Left ventricle myocardium superior (tissue), 1 donor: ENCODE measurements at places on chromosomes 2 and 18. TPM values are rescaled to one million over a fixed set of nuclear protein-coding genes. Genes with fewer than 3 reads are reported as not detected.

The HSPD1 gene
- total RNA-seq: 152 TPM

The AMER3 gene
- total RNA-seq: not detected

The SH2D6 gene
- not detected for total RNA-seq

The CCL20 gene
- not detected for total RNA-seq

The CRYBA2 gene
- not detected for total RNA-seq

The CABYR gene
- not detected for total RNA-seq

The ALPI gene
- total RNA-seq: not detected

The LRRTM4 gene
- 0.69 TPM for total RNA-seq

The NFE2L2 gene
- total RNA-seq: 50.6 TPM

The TPRKB gene
- total RNA-seq: 36.4 TPM

The RAD51AP2 gene
- 0.10 TPM for total RNA-seq

The GPR75 gene
- 0.50 TPM for total RNA-seq

The HOXD4 gene
- 0.22 TPM for total RNA-seq

The CRYGD gene
- total RNA-seq: not detected

The CD302 gene
- 19.9 TPM for total RNA-seq

The POTEC gene
- not detected for total RNA-seq

The NLRC4 gene
- 0.82 TPM for total RNA-seq

The G6PC2 gene
- total RNA-seq: not detected

The FEV gene
- total RNA-seq: not detected

The KIF3C gene
- total RNA-seq: 3.1 TPM

The PARD6G gene
- total RNA-seq: 4.0 TPM

The ASB18 gene
- total RNA-seq: 3.8 TPM

The IMP4 gene
- total RNA-seq: 59.8 TPM

The ID2 gene
- 30.0 TPM for total RNA-seq

The UGT1A4 gene
- not detected for total RNA-seq

The METTL21A gene
- total RNA-seq: 21.9 TPM

The IL36G gene
- not detected for total RNA-seq

The SPR gene
- 55.8 TPM for total RNA-seq

The CYS1 gene
- 3.0 TPM for total RNA-seq

The PRKAG3 gene
- total RNA-seq: 0.12 TPM

The TCF23 gene
- 0.10 TPM for total RNA-seq

The LCLAT1 gene
- 33.9 TPM for total RNA-seq

The CAMKMT gene
- 3.3 TPM for total RNA-seq

The SETBP1 gene
- total RNA-seq: 6.7 TPM

The ARHGAP15 gene
- 4.2 TPM for total RNA-seq

The TDRD15 gene
- total RNA-seq: not detected

The FMNL2 gene
- total RNA-seq: 6.4 TPM

The LYG2 gene
- total RNA-seq: not detected

The PKDCC gene
- total RNA-seq: 77.1 TPM

The KCMF1 gene
- 94.3 TPM for total RNA-seq

The FBLN7 gene
- 0.32 TPM for total RNA-seq

The GAD1 gene
- total RNA-seq: not detected

The ECEL1 gene
- total RNA-seq: 0.37 TPM

The TFPI gene
- 24.2 TPM for total RNA-seq

The SGPP2 gene
- 30.6 TPM for total RNA-seq

The NYAP2 gene
- total RNA-seq: not detected

The TMEM169 gene
- total RNA-seq: 0.15 TPM

The IL1F10 gene
- not detected for total RNA-seq

The SLC9A4 gene
- not detected for total RNA-seq

The ZAP70 gene
- 1.7 TPM for total RNA-seq

The DDX18 gene
- total RNA-seq: 28.2 TPM

The POMC gene
- 5.3 TPM for total RNA-seq

The NOSTRIN gene
- total RNA-seq: 11.5 TPM

The WDR35 gene
- total RNA-seq: 5.1 TPM

The MREG gene
- 0.84 TPM for total RNA-seq

The CCDC68 gene
- total RNA-seq: 3.3 TPM

The MC5R gene
- total RNA-seq: not detected

The CCDC93 gene
- 25.2 TPM for total RNA-seq
